ENCODE measurements at places on chromosomes 12 and 14. TPM values are rescaled to one million over a fixed set of nuclear protein-coding genes. Genes with fewer than 3 reads are reported as not detected.

DNA sequence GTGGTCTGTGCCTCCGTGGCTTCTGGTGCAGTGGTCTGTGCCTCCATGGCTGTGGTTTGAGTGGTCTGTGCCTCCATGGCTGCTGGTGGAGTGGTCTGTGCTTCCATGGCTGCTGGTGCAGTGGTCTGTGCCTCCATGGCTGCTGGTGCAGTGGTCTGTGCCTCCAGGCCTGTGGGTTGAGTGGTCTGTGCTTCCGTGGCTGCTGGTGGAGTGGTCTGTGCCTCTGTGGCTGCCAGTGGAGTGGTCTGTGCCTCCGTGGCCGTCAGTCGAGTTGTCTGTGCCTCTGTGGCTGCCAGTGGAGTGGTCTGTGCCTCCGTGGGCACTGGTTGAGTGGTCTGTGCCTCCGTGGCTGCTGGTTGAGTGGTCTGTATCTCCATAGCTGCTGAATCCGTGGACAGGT, 10.1 kb downstream of the SELPLG start:
- H3K4me1 ChIP-seq: peaks cover 5% of the 10 kb centered on the region
- DNase-seq: no peak
- no peak overlapping the region for H3K4me3 ChIP-seq
- no peaks in the 10 kb centered on the region for H3K27me3 ChIP-seq

DNA sequence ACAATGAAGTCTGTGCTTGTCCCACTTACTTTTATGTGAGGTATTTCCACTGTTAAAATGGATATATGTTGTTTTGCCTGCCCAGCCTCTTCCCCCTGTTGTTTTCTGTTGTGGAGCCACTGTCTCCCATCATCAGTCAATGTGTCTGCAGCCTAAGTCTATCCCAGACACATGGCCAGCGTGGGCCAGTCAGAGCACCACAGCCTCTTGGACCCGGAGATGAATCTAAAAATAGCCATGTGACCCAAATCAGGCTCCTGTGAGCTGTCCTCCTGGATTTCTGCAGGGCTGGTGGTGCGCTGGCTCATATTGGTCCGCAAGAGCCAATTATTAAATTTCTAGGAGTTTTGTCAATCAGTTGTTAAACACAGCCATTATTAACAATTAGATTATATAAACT, 44.0 kb upstream of the PRICKLE1 start:
- DNase-seq: no peak
- H3K27me3 ChIP-seq: no peaks in the 10 kb centered on the region
- H3K4me3 ChIP-seq: no peak overlapping the region
- no peaks in the 10 kb centered on the region for H3K36me3 ChIP-seq
- H3K4me1 ChIP-seq: no peaks in the 10 kb centered on the region

DNA sequence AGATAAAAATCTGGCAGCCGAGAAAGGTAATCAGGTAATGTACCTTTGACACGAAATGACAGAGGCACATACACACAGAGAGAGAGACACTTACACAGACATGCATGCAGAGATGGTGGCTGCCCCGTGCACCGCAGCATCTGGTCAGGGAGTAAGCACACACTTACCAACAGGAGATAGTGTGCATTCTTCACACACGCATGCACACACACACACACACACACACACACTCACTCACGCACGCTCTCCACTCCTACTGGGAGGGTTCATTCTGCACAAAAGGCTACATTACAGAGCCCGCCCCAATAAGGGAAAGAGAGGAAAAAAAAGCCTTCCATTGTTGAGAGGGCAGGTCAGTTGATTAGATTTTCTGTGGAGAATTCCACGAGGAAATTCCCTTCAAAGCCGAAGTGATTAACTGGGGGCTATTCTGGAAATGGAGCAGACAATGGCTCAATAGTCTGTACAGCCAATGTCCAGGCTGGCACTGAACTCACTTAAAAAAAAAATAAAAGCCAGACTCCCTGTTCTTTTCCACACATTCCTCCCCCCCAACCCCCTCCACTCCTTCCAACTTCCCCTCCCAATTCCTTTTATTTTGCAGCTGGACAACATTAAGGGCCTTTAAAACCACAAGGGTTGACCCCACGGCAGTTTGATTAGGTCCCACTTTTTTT, 1.4 kb upstream of the SOX5 start:
- no peaks in the 10 kb centered on the region for H3K4me1 ChIP-seq
- peak overlapping the region; percentile 54 for H3K4me3 ChIP-seq
- DNase-seq: peak; percentile 54

GRCh38 chr14:77808250-77808649, 8.3 kb downstream of the ADCK1 start:
- no peaks in the 10 kb centered on the region for H3K27me3 ChIP-seq
- H3K27ac ChIP-seq: no peak overlapping the region
- H3K4me1 ChIP-seq: no peaks in the 10 kb centered on the region
- no peak for DNase-seq
- no peaks in the 10 kb centered on the region for H3K36me3 ChIP-seq

DNA sequence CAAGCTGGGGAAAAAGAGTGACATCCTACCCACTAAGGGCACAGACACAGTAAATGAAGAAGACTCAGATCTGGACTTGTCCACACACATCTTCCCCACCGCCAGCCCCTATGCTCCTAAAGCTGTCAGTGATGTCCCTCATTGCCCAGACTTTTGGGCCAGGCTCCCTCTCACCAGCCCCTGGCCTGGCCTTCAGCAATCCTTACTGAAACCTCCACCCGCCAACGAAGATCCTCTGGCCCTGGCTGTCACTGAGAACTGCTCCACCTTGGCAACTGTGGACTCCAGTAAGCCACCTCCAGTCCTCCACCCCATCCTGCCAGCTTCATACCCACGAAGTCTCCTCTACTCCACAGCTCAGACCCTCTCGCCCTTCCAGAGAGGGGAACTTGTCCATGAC, 23.3 kb downstream of the FIGNL2 start:
- H3K36me3 ChIP-seq: no peaks in the 10 kb centered on the region
- peaks cover 6% of the 10 kb centered on the region for H3K4me1 ChIP-seq
- H3K4me3 ChIP-seq: no peak overlapping the region
- no peaks in the 10 kb centered on the region for H3K27me3 ChIP-seq

GRCh38 chr12:76810671-76811419, 46.9 kb downstream of the ZDHHC17 start:
- DNase-seq: no peak
- no peak overlapping the region for H3K27ac ChIP-seq
- no peaks in the 10 kb centered on the region for H3K27me3 ChIP-seq
- no peak overlapping the region for H3K4me3 ChIP-seq

DNA sequence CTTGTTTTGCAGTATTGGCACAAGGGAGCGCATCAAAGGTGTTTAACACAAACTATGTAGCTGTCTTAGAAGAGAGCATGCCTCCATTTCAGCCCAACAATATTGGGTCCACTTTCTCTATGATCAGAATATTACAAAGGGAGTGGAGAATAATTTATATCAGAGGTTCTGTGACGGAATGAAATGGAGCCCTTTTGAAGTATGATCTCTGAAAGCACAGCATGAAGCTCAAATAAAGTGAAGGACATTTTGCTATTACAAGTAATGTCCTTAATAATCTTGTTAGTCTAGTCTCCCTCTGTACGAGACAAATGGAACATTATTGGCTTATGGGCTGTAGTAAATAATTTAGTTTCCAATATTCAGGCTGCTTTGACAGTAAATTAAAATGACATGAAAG, 302.7 kb downstream of the NPAS3 start:
- H3K27ac ChIP-seq: no peak overlapping the region
- no peaks in the 10 kb centered on the region for H3K27me3 ChIP-seq

DNA sequence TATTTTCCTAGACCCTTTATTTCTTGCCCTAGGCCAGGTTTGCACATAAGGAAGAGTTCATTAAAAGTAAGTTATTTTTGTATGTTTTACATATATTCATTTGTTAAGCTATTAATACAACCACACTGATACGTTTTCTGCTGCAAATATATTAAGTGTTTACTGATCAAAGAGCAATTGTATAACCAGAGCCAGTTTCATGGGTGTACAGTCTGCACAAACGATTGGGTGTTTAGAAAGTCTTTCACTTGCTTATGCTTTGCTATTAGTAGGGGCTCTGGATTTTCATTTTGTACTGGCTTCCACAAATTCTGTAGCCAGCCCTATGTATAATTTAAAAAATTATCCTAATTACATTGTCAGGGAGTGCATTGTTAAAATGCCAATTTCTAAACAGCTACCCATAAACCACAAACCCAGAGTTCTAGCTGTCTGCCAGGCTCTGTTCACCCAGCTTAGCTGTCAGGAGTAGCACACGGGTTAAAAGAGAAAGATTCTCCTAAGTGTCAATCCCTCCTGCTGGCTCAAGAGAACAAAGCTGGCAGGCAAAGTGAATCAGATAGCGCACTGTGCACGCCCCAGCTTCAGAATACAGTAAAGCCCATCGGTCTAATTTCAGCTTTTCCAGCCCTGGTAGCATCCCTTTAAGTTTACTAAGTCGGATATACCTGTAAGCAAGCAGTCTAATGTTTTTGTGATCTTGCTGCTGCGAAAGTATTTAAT, 151.0 kb upstream of the LMO3 start:
- DNase-seq: no peak
- H3K27ac ChIP-seq: no peak overlapping the region
- H3K4me3 ChIP-seq: no peak overlapping the region
- no peaks in the 10 kb centered on the region for H3K27me3 ChIP-seq
- H3K36me3 ChIP-seq: no peaks in the 10 kb centered on the region
- no peaks in the 10 kb centered on the region for H3K4me1 ChIP-seq

DNA sequence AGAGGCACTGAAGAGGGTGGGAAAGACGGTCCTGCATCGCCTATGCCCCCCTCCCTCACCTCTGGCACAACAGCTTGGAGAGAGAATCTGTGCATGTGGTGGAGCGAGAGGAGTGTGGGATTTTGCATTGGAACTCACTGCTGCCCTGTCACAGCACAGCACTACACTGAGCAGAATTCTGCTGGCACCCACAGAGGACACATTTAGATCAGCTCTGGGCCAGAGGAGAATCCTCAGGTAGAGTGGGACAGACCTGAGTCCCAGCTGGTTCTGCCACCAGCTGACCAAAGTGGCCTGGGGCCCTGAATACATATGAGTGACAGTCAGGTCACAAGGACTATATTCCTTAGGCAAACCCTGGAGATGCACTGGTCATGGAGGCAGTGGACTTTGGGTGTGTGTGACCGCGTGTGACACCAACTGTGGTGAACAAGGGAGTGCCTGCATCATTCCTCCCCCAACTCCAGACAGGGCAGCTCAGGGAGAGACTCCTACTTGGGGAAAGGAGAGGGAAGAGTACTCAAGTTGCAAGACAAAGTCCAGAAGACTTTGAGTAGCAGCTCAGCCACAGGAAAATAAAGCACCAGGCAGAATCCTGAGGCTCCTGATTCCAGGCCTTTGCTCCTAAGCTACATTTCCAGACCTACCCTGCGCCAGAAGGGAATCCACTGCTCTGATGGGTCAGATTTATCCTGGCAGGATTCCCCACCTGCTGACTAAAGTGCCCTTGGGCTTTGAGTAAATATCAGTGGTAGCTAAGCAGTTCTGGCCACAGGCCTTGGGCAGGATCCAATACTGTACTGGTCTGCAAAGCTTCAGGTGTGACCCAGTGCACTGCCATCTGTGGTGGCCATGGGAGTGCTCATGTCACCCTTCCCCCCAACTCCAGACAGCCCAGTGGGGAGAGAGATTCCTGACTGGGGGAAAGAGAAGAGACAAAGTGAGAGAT, 10.6 kb upstream of the ACOT1 start:
- no peak for DNase-seq
- no peak overlapping the region for H3K27ac ChIP-seq
- no peak overlapping the region for H3K4me3 ChIP-seq
- no peaks in the 10 kb centered on the region for H3K27me3 ChIP-seq
- no peaks in the 10 kb centered on the region for H3K36me3 ChIP-seq

DNA sequence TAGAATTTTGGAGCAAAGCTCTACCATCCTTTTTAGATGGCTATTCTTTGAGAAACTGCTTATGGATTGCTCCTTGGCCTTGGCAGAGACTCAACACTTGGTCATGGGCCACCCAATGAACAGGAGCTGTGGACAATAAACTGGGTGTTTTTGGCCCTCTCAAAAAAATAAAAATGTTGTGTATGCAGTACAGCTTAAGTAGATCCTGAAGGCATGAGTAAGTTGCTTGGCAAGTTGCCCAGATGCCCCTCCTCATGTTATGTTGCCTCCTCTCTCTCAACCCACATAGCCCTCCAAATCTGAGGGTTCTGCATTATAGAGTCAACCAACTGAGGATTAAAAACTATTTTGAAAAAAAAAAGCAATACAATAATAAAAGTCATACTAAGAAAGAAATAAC, 124.9 kb downstream of the ATP23 start:
- peak; percentile 39 for DNase-seq
- H3K4me3 ChIP-seq: no peak overlapping the region
- H3K27ac ChIP-seq: no peak overlapping the region
- no peaks in the 10 kb centered on the region for H3K27me3 ChIP-seq
- no peaks in the 10 kb centered on the region for H3K36me3 ChIP-seq

GRCh38 chr12:31023271-31023724, 50.4 kb upstream of the DDX11 start:
- no peak overlapping the region for H3K4me3 ChIP-seq
- no peak overlapping the region for H3K27ac ChIP-seq
- no peaks in the 10 kb centered on the region for H3K36me3 ChIP-seq
- no peaks in the 10 kb centered on the region for H3K4me1 ChIP-seq

- no peak overlapping the region for H3K4me3 ChIP-seq
- H3K27ac ChIP-seq: no peak overlapping the region
- no peak for DNase-seq
- no peaks in the 10 kb centered on the region for H3K36me3 ChIP-seq
- no peaks in the 10 kb centered on the region for H3K4me1 ChIP-seq
Observed at GRCh38 chr12:127582074-127582473, 684.9 kb upstream of the TMEM132C start.

GRCh38 chr12:82870771-82871377, 184.2 kb downstream of the TMTC2 start:
- H3K27me3 ChIP-seq: no peaks in the 10 kb centered on the region
- H3K4me3 ChIP-seq: no peak overlapping the region
- H3K36me3 ChIP-seq: no peaks in the 10 kb centered on the region
- DNase-seq: no peak

Gene PPP1R36
- polyA plus RNA-seq: 2.8 TPM

Gene IGFBP6
- 57.3 TPM for polyA plus RNA-seq

Gene SLCO1B1
- polyA plus RNA-seq: not detected

Gene TAS2R7
- polyA plus RNA-seq: not detected

Gene BEGAIN
- 0.52 TPM for polyA plus RNA-seq

Data from kidney (tissue), 22 donors.